Fibroblast of skin of left quadriceps (primary cell): ENCODE measurements at places on chromosomes 4 and X.
A peak's percentile ranks its signal among the peaks of the same experiment; 100 is the strongest.

- DNase-seq, result no peak
Observed at GRCh38 chr4:173005912-173006633, 162.5 kb upstream of the GALNT7 start.

DNA sequence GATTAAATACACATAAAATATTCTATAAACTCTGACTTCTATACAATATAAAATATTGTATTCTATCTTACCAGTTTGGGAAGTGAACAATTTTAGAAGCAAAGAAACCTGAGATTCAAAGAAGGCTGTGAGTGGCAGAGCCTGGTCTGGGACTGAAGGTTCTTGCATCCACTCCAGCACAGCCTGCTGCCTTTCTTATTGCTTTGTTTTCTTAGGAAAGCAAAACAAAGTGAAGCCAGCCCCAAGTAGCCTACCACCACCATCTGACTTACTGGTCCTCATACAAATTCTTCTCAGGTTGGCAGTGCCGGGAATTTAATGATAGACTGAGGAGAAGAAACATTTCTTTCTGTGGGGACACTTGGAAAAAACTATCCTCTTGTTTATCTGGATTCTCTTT, 129.7 kb upstream of the SMAD1 start:
- DNase-seq, result no peak

DNA sequence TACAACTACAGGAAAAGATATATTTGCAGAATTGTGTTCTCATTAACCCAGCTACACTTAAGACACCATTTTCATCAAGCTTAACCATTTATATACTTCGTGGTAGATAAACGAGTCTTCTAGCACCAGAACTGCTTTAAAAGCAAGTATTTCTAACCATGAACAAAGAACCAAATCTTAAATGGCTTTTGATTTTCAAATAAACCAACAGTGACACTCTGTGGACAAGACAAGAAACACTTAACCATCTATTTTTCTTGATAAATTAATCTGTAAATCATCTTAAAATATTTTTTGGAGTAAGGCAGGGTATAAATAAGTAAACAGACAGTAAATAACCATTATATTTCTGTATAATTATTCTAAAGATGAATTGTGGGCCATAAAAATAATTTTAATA, 10.2 kb downstream of the BEND2 start:
- no peak for DNase-seq

DNA sequence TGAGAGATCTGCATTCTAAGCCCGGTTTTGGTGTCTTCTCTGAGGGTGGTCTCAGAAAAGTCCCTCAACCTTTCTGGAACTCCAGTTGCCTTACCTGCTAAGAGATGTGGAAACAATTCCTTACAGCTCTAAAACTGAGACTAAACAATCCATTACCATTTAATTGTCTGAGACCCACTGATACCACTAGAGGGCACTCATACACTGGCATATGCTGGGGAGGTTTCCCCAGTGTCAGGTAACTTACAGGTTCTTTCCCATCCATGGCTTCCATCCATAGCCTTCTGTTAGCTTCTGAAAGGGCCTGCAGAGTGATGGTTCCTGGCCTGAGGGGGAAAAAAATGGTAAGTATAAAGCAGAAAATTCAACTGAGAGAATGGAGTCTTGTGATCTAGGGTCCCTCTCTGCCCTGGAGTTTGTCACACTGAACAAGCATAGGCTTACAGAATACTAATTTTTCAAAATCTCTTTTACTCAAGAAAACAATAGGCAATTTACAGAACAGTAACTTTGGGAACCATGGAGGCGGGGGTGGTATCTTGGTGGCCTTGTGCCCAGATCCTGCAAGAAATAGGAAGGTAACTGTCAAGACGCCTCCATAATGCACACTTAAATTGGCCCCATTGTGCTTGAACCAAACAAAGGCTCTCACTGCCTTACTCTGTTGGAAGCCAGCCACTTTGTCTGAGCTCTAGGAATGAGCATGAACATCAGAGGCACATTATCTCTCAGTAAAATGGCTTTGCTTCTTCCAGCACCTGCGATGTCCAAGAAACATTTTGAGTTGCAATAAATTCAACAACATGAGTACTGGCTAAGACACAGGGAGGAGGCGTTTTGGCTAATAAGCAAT, 236.1 kb downstream of the OPHN1 start:
- no peak for DNase-seq

- DNase-seq, result no peak
Observed at GRCh38 chrX:41722816-41723618, 964 bp upstream of the GPR82 start.

DNA sequence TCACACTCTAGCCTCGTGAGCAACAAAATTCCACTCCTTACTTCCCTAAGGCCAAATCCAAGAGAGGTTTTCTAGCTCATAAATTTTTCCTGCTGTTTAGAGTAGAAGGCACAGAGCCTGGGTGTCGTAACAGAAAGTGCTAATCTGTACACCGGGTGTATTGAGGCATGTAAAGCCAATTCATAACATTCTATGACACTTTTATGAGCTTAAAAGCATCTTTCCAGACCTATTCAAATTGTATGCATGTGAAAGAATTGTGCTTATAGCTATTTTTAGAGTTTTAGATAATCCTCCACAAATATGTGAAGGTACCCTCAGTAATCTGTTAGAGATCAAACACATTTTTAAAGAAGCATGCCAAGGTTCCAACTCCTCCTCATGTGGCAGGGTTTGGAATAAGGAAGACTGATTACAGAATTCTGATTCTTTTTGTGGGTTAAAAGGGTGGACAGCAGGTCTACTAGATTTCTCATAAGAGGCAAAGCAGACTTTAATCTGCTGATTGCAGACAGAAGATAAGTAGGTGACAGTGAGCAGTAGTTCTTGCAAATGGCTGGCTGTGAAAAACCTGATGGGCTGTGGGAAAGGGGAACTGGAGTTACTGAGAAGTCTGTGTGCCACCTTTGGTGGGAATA, 25.5 kb upstream of the LRCH2 start:
- peak; percentile 64 for DNase-seq

DNA sequence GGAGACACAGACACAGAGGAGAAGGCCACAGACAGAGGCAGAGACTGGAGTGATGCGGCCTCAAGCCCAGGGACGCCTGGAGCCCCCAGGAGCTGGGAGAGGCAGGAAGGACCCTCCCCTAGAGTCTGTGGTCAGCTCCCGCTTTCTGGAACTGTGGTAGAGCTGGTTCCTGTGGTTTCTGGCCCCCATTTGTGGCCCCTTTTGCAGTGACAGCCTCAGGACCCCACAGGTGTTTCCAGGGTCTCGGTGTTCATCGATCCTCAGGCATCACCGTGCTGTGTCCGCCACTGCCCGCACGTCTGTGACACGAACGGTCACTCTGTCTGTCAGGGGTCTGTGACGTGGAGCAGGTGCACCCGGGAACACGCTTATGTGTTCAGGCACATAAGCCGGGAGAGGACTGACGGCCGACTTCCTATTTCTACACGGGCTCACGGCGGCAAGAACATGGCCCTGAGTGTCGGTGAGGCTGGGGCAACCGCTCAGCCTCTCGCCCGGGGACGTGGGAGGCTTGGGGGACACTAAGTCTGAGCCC, 7.9 kb downstream of the GTPBP6 start:
- no peak for DNase-seq

DNA sequence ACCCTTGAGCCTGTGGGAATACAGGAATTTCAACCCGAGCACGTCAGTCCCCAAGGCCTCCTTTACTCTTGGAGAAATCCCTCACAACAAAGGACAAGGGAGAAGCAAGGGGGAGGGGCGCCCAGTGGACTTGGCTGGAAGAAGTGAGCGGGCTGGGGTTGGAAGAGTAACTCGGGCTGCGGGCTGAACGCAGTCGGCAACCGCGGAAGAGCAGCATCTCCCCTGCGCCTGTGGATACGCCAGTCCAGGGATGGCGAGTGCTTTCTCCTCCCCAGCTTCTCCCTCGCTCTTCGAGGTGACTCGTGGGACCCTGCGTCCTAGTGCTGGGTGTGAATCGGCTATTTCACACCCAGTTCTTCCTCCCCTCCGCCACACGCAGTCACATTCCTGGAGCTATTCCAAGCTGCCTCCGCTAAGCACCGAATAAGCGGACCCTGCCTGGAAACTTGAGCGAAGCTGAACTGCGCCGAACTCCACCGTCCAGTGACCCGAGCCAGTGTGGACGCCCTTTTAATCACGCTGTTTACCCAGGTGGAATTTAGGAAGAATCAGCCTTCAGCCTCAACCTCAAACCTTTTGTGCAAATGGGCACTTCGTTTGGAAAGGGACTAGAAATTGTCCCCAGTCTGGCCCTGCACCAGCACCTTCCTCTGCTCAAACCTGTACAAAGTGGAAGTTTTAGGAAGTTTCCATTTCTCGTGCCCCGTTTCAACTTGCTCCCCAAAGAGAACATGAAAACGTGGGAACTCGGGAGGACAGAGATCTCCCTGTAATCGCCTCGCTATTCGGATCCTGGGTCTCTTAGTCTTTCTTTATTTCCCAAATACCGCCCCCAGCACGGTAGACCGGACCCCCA, 64.3 kb upstream of the WDR17 start:
- no peak for DNase-seq

DNA sequence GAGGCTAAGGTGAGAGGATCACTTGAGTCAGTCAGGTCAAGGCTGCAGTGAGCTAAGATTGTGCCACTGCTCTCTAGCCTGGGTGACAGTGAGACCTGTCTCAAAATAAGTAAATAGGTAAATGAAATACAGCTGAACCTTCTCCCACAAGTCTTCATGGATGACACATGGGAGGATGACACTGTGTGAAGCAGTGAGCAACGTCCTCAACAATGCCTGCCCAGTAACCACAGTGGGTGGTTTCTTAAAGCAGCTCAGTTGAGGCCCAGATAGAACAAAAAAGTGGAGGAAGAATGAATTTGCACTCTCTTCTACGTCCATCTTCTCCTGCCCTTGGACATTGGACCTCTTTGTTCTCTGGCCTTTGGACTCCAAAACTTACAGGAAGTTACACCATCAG, 52.7 kb downstream of the MSX1 start:
- DNase-seq, result no peak

DNA sequence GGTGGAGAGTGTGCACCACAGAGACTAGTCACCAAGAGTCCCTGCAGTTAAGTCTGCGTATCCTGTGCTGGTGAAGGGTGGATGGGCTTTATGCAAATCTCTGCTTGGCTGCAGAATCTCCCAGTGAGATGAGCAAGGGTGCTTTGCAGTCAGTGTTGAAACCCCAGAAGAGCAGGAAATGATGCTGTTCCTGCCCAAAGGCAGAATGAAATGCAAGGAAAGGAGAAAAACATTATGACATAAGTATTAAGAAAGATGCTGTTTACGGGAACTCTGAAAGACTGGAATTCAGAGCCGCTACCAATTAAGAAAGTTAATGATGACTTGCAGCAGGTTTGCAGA, 25.4 kb upstream of the ACSL1 start:
- DNase-seq, result no peak

GRCh38 chr4:128298852-128299251, 11.2 kb upstream of the PGRMC2 start:
- DNase-seq, result no peak

DNA sequence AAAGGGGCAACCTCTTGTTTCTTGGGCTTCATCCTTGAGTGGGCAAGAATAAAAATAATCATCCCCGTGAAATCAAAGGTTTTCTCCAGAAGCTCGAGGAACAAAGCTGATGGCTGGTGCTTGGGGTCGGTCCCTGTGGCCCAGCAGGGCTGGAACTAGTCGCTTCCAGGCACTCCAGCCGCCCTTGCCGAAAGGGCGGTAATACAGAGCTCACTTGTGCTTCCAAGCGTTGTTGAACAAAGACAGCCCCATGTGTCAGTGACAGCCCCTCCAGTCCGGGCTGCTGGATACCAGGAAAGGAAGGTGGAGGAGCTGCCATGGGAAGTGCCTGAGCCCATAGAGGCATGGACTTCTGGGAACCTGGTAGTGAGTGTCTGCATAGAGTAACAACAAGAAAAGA, 5.2 kb downstream of the HELT start:
- no peak for DNase-seq

DNA sequence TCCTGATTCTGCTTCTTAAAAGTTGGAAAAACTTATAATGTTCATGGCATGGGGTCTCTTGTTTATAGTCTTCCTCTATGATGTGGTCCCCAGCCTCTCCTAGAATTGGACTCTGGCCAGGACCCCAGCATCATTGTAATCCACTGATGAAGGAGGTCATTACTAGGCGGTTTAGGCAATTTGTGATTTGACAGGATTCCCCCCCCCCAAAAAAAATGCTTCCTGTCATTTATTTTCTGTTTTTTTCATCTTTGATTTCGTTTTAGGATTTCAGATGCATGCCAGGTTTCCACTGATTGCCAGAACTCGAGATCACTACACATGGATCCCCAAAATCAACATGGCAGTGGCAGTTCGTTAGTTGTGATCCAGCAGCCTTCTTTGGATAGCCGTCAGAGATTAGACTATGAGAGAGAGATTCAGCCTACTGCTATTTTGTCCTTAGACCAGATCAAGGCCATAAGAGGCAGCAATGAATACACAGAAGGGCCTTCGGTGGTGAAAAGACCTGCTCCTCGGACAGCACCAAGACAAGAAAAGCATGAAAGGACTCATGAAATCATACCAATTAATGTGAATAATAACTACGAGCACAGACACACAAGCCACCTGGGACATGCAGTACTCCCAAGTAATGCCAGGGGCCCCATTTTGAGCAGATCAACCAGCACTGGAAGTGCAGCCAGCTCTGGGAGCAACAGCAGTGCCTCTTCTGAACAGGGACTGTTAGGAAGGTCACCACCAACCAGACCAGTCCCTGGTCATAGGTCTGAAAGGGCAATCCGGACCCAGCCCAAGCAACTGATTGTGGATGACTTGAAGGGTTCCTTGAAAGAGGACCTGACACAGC, 4.9 kb downstream of the SPRY1 start:
- DNase-seq, result no peak

GRCh38 chr4:26074712-26075430, 160.9 kb downstream of the SMIM20 start:
- DNase-seq, result no peak
